Aorta (tissue), 5 donors: ENCODE measurements at places on chromosomes 3 and 15. TPM values are rescaled to one million over a fixed set of nuclear protein-coding genes. Genes with fewer than 3 reads are reported as not detected.

DNA sequence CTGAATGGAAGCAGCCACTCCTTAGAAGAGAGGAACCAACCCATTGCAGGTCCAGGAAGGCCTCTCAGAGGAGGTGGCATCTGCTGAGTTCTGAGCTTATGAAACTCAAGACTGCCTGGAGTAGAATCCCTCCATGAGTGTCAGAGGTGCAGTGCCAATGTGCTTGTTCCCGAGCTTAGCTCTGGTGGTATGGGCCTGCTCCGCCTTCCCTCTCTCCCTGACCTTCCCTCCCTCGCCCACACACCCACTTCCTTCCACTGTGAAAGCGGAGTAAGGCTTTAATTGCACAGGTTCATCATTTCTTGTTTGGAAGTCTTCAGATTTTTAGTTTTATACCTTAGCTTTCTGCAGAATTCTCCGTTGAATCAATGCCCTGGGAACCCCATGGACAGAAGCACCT, 208.0 kb upstream of the BHLHE40 start:
- DNase-seq: no peak

DNA sequence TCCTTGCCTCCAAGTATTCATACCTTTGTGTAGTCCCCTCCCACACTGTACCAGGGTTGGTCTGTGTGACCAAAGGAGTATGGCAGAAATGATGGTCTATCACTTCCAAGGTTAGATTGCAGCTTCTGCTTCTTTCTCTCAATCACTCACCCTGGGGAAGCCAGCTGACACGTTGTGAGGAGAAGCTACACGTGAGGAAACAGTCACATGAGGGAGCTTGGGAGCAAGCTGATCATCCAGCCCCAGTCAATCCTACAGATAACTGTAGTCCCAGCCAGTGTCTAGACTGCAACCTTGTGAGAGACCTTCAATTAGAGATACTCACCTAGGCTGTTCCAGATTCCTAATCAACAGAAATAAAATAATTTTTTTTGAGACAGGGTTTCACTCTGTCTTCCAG, 6.2 kb upstream of the ZNF774 start:
- peak; percentile 66 for DNase-seq

The MITF gene
- 28.4 TPM for total RNA-seq

DNA sequence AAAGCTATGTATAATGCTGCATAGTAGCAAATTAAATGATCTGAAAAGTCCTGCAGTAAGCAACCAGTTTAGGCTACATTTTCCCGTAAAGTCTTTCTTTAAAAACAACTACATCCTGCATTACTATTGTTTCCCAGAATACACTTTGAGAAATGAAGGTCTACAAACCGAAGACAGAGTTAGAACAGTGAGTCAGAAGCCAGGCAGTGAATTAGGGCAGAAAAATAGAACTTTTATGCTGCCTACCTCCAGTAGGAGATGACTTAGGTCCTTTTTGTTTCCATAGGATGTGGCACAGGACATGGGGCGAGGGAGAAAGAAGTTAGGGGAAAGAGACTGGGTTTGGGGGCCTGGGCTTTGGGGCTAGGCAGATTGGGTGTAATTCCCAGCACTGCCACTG, 127.3 kb downstream of the PPM1L start:
- no peak for DNase-seq

The NLGN1 gene
- 15.5 TPM for total RNA-seq
